ENCODE measurements at places on chromosomes 3 and 15.

DNA sequence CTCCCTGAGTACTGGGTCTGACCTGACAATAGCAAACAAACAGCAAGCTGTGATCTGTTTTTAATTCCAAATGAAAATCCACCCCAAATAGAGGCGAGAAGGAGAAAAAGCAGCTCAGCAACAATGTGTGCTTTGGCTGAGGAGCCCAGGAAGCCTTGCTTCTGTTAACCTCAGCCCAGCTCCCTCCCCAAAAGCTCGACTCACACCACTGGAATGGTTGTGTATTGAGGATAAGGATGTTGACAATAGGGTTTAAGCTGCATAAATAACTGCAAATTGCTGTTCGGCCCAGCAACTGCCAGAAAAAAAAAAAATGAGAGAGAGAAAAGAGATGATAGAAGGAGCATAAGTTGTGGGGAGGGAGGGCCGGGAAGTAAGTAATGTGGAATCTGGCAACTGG, 104.0 kb upstream of the TBC1D5 start:
- DNase-seq = no peak

- DNase-seq = no peak
These were observed 31.3 kb downstream of the CCDC13 start for GRCh38 chr3:42741796-42742195.

GRCh38 chr3:113151461-113152031, 59.8 kb upstream of the BOC start:
- no peak for DNase-seq

GRCh38 chr3:107446706-107447105, 69.5 kb downstream of the CCDC54 start:
- DNase-seq = no peak

- DNase-seq = no peak
These were observed 195.8 kb downstream of the TUSC7 start for GRCh38 chr3:116905334-116905733.

- no peak for DNase-seq
These were observed 129.1 kb upstream of the CNTN6 start for GRCh38 chr3:963755-964154.

DNA sequence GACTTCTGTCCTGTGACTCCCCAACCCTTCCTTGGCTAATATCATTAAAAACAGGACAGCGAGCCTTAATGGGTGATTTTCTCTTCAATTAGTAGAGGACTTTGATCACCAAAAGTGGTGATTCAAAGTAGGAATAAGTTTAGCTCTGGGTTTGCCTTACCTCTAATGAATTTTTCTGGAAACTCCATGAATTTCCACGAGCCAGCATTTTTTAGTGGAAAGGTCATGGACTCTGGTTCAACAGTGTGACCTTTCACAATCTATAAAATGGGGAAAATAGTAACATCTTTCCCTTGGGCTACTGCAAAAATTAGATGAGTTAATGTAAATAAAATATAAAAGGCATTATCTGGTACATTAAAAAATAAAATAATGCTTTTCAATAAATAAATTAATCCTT, 417.8 kb upstream of the NR2F2 start:
- DNase-seq = no peak

GRCh38 chr15:81948222-81948621, 97.6 kb downstream of the MEX3B start:
- no peak for DNase-seq

- DNase-seq = no peak
These were observed 60.7 kb downstream of the CGNL1 start for GRCh38 chr15:57436961-57437360.

GRCh38 chr15:45441686-45442085, 63.3 kb upstream of the GATM start:
- DNase-seq = no peak

GRCh38 chr3:182710557-182711157, 82.6 kb upstream of the ATP11B start:
- DNase-seq = no peak

GRCh38 chr3:152120601-152121269, 148.0 kb upstream of the MBNL1 start:
- DNase-seq = no peak

GRCh38 chr15:68980786-68981185, 33.7 kb upstream of the NOX5 start:
- DNase-seq = no peak

DNA sequence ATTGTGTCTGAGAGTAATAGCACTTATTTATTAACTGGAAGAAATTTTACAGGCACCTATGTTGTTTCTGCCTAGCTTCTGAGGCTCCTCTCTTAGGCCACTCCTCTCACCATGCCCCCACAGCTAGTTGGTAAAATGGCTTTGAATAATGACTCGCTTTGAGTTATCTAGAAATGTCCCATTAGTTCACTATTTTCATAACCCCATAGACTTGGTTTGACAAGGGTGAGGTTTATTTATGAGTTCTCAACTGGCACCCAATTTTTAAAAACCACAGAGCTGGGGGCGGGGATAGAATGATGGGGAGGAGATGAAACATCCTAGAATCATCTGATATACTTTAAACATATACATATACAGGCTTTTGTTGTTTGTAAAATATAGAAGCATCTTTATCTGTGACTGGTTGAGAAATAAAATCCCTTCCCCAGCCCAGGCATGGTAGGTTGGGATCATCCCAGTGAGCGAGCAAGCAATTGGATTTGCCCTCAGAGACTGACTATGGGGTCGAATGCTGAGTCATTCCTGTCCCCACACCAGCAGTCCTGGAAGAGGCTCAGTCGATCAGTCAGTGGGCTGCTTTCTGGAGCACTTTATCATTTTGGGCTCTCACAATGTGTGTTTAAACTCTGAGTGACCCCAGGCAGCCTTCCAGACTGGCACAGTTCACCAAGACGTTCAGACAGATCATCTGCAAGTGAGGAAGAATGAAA, 60.2 kb upstream of the TSEN2 start:
- DNase-seq = no peak

GRCh38 chr3:178546079-178546478, 9.8 kb downstream of the KCNMB2 start:
- no peak for DNase-seq

- DNase-seq = no peak
These were observed 19.6 kb downstream of the CD86 start for GRCh38 chr3:122074621-122075265.

DNA sequence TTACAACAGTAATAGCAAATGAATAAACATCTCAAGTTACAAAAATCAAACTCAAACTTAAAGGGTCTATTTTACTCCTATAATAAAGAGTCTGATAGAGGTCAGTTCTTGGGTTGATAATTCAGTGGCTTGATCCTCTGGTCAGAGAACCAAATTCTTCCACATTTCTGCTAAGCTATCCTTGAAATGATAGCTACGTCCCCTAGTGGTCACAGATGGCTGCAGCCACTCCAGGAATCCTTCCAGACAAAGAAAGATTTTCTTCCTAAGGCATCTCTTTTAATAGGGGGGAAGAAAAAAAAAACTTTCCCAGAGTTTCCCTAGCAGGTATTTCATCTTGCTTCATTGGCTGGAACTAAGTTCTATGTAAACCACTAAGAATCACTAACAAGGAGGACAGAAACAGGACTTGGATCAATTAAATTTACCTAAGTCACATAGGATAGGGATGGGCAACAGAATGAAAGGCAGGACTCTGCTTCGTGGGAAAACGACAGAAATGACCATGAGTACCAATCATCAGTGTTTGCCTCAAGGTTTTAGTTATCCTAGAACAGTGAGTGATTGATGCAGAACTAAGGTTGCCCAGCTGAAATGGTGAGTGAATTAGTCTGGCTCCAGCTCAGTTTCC, 160.7 kb downstream of the STAC start:
- DNase-seq = no peak

- no peak for DNase-seq
These were observed 1198.6 kb upstream of the EPHA6 start for GRCh38 chr3:95615592-95616310.

DNA sequence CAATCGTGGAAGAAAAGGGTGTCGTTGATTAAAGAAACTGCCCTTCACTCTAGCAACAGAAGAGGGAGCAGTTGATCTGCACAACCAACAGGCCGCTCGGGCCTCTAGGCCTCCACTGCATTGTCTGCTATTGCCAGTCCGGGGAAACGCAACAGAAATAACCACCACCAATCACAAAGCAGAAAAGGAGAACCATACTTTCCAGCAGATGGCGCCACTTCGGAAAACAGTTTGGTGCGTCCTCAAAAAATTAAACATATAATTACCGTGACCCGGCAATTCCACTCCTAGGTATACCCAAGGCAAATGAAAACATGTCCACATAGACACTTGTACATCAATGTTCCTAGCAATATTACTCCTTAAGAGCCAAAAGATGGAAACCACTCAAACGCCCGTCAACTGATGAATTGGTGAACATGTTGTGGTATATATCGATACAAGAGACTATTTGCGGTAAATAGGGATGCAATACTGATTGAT, 154.1 kb downstream of the TJP1 start:
- peak; percentile 80 for DNase-seq

GRCh38 chr3:9087831-9088413, 124.7 kb upstream of the RAD18 start:
- no peak for DNase-seq

- no peak for DNase-seq
These were observed 25.9 kb downstream of the SLC30A4 start for GRCh38 chr15:45496658-45497057.

GRCh38 chr3:187112934-187113793, 26.1 kb downstream of the RPL39L start:
- no peak for DNase-seq

- DNase-seq = no peak
These were observed 9.3 kb downstream of the LOXL1 start for GRCh38 chr15:73935547-73935946.

DNA sequence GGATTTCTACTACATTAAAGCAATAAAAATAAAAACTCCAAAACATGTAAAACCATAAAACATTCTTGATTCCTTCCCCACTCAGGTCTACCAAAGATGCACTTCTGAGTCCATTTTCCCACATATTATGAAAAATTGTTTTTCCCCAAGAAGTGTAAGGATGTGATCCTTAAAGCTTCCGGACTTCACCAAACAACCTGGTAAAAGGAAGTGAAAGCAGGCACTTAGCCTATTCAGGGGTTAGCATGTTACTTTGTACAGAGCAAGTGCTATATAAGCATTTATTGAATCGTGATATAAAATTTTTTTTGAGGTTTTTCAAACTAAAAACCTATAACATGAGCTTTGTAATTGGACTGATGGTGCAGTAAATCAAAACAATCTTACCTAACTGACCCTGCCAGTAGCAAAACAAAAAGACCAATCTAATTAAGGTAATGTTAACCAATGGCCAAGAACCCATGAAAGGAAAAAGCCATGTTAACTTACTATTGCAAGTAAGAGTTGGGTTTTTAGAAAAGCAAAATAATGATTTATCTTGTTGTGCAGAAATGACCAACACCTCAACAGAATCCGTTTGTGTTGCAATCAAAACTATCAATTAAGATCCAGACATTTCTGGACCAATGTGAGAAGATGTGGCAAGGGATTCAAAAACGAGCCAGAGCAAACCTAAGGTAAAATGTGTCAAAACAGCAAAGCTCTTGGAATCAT, 1.8 kb downstream of the SETD2 start:
- DNase-seq = no peak

DNA sequence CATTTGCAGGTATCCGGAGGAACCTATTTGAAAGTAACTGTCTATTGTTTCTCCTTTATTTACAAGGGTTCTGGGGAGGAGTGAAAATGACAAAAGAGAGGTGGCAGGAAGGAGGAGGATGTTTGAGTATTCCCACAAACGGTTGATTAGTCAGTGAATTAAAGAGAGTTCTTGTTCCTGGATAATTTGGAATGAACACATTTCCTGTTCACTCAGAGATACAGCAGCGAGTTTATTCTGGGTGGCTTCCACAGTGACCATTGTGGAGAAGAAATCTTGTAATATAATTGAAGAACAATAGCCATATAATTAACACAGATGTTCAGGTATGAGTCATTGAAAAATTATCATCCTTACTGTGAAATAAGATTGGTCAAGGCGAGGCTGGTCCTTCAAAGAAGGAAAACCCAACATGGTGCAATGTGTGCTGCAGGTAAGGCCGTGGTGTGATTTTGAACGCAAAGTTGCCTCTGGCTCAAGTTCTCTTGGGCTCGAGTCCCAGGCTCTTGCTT, 77.3 kb downstream of the NFKBIZ start:
- no peak for DNase-seq

GRCh38 chr15:67862750-67863441, 23.1 kb upstream of the RNU6-1 start:
- no peak for DNase-seq

- DNase-seq = no peak
These were observed 52.8 kb upstream of the FAM98B start for GRCh38 chr15:38401106-38401505.

DNA sequence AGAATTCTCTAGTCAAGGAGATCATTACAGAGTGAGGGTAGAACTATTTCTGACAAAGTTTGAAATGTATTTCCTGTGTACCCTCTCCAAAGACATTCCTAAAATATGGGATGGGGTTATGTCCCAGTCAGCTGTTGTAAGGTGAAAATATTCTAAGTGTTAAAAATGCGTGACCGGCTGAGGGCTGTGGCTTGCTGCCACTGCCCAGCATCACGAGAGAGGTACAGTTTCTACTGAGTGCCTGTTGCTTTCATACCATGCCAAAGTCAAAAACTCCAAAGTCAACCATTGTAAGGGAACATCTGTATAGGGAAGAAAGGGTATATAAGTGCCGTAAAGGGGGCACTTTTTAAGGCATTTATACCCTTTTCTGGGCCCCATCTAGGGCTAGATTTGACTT, 30.9 kb downstream of the MAP6D1 start:
- no peak for DNase-seq

GRCh38 chr3:104632521-104632920, 734.2 kb upstream of the ALCAM start:
- no peak for DNase-seq

DNA sequence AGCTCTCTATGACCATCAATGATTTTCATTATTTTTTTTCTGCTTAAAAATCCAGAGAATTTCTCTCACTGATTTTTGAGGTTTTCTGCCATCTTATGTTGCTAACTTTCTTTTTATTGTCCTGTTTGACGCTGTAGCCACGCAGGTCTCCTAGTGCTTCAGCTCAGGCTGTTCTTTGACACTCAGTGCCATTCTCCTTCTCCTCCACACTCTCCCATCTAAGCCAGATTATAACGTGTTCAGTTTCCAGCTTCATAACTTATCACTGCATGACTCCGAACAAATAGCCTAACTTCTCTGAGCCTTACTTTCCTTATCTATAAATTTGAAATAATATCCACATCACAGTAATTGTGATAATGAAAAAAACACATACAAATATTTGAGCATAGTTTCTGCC, 22.8 kb upstream of the ST3GAL6 start:
- DNase-seq = no peak

- no peak for DNase-seq
These were observed 847.7 kb downstream of the EPHA3 start for GRCh38 chr3:89955156-89955555.
